ENCODE measurements at places on chromosomes 16 and 17.
A peak's percentile ranks its signal among the peaks of the same experiment; 100 is the strongest.

DNA sequence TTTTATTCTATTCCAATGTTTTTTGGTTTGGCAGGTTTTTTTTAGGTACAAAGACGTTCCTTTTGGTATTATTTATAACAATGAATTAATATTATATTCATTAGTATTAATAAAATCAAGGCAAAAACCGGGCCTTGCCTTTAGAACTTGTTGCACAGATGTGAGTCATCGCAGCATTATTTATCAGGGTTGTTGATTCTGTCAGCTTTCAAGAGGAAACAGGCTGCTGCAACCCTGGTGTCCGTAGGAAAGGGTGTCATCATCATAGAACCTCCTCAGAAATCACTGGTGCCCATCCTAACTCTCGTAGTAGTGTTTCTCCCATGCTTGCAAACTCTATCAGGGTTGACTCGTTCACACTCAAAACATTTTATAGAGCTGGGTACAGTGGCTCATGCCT lies 10.2 kb upstream of the LRRC37B start:
- H3K27ac ChIP-seq, result no peak overlapping the region
- DNase-seq, result no peak
- peaks cover 14% of the 10 kb centered on the region for H3K36me3 ChIP-seq
- H3K27me3 ChIP-seq, result no peaks in the 10 kb centered on the region

- H3K27me3 ChIP-seq, result no peaks in the 10 kb centered on the region
- peaks cover 7% of the 10 kb centered on the region for H3K4me1 ChIP-seq
Observed at GRCh38 chr16:15650019-15650697, at the start of gene NDE1. NDE1 (plus strand) TSS chr16:15650245; CDS start chr16:15664779, 14,534 bp downstream.

GRCh38 chr17:50841277-50841948 lies 6.0 kb downstream of the WFIKKN2 start:
- no peaks in the 10 kb centered on the region for H3K27me3 ChIP-seq
- H3K27ac ChIP-seq, result peak overlapping the region; percentile 54
- no peak overlapping the region for H3K4me3 ChIP-seq

- peaks cover 15% of the 10 kb centered on the region for H3K27me3 ChIP-seq
- H3K4me3 ChIP-seq, result no peak overlapping the region
- no peak for DNase-seq
- no peaks in the 10 kb centered on the region for H3K4me1 ChIP-seq
- H3K36me3 ChIP-seq, result no peaks in the 10 kb centered on the region
- no peak overlapping the region for H3K27ac ChIP-seq
Observed at GRCh38 chr16:9419161-9419560, 327.7 kb downstream of the HAPSTR1 start.

DNA sequence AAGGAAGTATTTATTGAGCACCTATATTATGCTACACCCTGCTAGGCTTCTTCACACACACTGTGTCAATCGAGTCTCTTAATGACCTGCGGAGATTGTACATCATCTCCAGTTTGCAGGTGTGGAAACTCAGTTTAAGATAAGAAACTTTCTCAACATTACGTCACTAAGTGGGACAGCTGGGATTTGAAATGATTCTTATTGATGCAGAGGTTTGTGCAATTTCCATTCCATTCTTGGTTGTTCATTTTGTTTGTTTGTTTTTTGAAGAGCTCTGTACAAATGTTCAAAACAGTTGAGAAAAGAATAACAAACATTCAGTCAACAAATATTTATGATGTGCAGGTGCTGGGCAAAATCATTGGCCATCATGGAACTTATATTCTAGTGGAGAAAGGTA lies 84.8 kb downstream of the MAP2K6 start:
- DNase-seq, result no peak
- H3K27me3 ChIP-seq, result no peaks in the 10 kb centered on the region
- H3K27ac ChIP-seq, result no peak overlapping the region

DNA sequence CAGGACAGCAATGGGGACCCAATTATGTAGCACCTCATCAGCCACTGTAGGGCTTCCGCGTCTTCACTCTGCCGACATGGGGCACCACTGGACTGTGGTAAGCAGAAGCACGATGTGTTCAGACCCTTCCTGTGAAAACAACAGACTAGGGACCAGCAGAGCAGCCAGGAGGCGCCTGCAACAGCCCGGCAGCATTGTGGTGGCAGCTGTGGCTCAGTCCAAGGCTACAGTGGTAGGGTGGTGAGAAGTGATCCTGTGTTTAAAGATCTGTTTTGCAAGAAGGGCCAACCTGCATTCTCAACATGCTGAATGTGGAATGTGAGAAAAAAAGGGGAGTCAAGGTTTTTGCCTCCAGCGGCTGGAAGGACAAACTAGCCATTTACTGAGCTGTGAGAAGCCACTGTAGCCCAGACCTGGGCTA lies 80.8 kb downstream of the GAS7 start:
- peaks cover 57% of the 10 kb centered on the region for H3K27me3 ChIP-seq
- no peak overlapping the region for H3K27ac ChIP-seq
- H3K4me1 ChIP-seq, result peaks cover 42% of the 10 kb centered on the region
- H3K36me3 ChIP-seq, result no peaks in the 10 kb centered on the region
- peak overlapping the region; percentile 23 for H3K4me3 ChIP-seq
- no peak for DNase-seq

All from type B pancreatic cell (in vitro differentiated cells).